ENCODE measurements at places on chromosomes 4 and X.

- no peak for DNase-seq
Measured at GRCh38 chr4:79057772-79058171, 118.5 kb upstream of the PAQR3 start.

DNA sequence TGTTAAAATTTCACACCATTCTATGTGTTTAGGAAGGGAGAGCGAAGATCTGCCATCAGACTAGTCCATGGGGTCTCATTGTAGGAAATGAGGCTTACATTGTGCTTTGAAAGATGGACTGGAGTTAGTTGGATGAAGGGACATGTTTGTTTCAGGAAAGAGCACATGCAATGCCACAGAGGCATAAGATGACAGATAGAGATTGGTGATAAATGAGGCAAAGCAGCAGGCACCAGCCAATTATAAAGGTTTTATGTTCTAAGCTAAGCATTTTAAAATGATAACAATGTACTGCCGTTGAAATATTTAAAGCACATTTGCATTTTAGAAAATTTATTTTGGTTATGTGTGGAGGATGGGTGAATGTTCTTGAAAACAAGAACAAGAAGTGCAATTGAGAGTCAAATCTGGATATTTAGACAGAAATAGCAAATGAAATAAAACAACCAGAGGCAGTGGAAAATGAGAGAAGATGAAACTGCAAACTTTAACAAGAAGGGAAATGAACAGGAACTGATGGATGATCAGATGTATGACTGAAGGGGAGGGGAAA is 957.2 kb downstream of the FSTL5 start:
- no peak for DNase-seq

DNA sequence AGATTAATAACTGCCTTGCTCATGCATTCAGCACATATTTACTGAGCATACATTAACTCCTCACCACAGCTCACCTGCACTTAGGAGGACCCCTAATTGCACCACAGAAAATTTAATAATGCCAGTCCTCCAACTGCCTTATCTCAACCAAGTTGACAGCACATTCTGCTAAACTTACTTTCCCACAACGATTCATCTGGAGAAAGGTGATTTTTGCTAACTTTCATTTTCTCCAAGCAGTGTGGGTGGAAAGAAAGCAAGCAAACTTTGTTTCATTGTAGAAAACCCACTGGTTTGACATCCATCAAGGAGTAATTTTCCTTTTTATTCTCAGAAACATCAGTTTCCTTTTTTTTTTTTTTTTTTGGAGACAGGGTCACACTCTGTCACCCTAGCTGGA is 49.1 kb downstream of the RASGEF1B start:
- DNase-seq: no peak

DNA sequence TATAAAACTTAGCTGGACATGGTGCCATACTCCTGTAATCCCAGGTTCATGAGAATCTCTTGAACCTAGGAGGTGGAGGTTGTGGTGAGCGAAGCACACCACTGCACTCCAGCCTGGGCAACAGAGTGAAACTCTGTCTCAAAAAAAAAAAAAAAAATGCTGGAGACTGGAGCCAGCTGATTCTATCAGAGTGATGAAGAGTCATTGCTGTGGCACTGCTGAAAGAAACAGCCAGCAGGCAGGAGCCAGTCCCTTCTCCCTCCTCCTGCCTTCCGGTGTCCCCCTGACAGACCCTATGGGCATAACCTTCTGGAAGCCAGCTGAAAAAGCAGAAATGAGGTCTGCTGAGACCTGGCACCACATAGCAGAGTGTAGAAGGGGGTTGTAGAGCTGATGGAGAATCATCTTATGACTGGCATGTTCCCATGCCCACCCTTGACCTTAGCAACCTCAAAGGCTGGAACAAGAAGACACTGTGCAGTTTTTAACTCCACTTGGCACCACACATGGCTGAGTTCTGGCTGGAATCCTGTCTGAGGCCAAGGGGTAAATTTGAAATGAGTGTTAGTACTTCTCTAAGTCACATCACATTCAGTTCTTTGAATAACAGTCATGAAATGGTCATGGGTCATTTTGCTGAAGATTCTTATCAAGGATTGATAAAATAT is 2.6 kb upstream of the SPINK2 start:
- no peak for DNase-seq

DNA sequence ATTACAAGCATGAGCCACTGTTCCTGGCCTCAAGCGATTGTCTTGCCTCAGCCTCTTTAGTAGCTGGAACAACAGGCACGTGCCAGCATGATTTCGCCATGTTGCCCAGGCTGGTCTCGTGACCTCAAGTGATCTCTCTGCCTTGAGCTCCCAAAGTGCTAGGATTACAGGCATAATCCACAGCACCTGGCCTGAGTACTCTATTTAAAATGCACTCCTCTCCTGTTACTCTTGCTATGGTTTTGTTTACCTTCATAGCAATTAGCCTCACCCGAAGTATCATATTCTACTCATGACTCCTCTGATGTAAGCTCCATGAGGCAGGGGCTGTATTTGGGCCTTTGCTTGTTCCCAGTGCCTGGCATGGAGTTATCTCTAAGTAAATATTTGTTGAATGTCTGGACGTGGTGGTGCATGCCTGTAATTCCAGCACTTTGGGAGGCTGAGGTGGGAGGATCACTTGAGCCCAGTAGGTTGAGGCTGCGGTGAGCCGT is 92.5 kb upstream of the SLC34A2 start:
- DNase-seq: no peak

- no peak for DNase-seq
Measured at GRCh38 chr4:168507178-168507815, 10.4 kb downstream of the PALLD start.

- no peak for DNase-seq
Measured at GRCh38 chr4:110415041-110415440, 60.9 kb upstream of the ENPEP start.

- no peak for DNase-seq
Measured at GRCh38 chrX:129959493-129959832, 23.0 kb upstream of the BCORL1 start.

- DNase-seq: no peak
Measured at GRCh38 chrX:135295238-135295943, 13.9 kb upstream of the ETDC start.

Data from amniotic stem cell (primary cell).